ENCODE measurements at places on chromosomes 1 and 21. TPM values are rescaled to one million over a fixed set of nuclear protein-coding genes. Genes with fewer than 3 reads are reported as not detected.

MROH7 gene
- total RNA-seq = 0.05 TPM

GRCh38 chr1:152162792-152163463, 3.9 kb upstream of the RPTN start:
- DNase-seq = no peak

DNA sequence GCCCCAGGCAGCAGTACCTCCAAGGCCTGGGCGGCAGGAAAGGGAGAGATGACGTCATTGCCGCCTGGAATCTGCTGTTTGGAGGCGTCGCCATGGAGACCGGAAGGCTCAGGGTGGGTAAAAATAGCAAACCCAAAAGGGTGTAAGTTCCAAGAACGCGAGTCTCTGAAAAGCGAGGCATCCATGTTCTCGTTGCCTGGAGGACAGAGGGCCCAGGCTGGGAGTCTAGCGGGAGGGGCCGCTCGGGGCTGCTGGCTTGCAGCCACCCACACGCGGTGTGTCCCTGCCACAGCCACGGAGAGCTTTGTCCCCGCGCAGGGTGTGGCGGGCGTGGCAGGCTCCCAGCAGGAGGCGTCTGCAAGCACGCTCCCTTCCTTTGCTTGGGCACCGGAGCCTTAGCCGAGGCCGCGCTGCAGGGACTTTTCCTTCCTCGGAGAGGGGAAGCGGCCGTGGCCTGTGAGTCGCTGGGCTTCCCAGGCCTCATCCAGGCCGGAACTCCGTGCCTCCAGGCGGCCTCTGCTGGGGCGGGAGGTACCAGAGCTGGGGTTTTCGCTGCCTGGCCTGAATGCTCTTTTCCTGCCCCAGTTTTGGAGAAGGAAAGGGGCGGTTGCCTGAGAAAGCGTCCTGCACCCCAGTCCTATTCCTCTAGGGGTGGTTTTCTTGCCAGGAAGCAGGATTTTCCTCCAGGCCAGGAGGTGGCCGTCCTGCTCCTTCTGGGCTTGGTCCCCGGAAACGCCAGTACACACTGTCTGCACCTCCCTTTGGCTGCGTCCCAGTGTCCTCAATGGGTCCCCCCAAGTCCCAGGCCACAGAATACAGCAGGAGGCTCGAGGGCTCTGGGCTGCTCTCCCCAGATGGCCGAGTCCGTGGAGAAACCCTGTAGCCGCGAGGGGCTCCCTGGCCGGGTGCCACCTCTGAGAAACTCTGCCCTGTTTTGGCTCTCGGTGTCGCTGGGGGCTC, 15.3 kb upstream of the SKI start:
- peak; percentile 75 for DNase-seq

GRCh38 chr1:239212811-239213220, 173.6 kb upstream of the CHRM3 start:
- no peak for DNase-seq

DNA sequence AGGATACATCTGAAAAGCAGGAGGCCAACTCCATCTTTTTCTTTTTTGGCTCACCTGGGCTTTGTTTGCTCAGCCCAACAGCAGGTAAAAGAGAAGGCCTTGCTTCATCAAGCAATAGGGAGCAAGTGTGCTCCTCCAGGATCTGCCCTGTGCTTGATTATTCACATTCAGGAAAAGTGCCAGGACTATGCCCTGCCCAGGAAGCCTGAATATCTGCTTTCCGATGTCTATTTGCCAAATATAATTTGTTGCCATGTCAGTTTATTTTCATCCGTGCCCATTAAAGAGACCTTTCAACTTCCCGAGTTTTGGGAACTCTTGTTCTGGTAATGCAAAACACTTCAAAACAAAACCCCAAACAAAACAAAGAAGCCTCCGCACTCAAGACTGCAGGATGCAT, 185.3 kb downstream of the CDC7 start:
- no peak for DNase-seq
